ENCODE measurements at places on chromosomes 16 and 17.

DNA sequence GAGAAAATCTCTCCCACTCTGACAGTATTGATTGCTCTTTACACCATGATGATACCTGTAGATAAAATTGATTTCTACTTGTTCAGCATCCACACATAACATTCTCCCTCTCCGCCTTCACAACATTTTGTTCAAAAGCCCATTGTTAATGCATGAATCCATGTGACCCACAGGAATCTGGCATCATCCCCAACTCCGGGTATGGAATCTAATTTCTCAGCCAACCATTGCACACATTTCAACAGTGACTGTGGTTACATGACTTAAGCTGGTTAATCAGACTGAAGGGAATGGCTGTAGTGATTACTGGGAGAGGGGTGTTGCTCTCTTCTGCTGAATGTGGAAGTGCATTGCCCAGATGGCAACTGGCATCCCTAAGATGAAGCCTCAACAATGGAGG is 161.4 kb upstream of the C16orf82 start:
- DNase-seq, result no peak

DNA sequence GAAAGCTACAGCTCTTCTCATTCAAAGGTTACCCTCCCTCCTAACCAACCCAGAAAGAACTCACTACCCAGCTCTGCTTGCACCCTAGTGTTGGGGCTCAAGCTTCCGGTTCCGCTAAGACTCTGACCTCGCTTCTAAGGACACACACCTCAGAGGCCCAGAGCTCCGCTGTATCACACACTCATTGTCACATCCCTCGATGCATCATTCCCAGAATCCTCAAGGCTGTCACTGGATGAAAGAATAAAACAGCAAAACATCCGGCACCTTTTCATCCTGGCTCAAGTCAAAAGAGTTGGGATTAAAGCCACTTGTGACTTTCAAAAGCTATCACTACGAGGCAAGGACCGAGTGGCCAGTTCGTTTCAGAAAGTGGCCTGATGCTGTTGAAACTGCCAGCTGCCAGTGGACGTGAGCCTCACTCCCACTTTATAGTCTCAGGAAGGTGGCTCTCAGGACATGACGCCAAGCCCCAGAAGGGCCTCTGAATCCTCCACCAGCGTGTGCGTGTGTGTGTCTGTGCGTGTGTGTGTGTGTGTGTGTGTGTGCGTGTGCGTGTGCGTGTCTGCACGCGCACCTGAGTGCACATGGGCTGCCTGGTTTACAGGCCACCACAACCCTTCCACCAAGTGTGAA is 29.0 kb downstream of the ZFHX3 start:
- DNase-seq, result no peak

GRCh38 chr16:65278874-65279273 is 157.0 kb upstream of the CDH11 start:
- no peak for DNase-seq

- DNase-seq, result no peak
These were observed 9.0 kb downstream of the NTHL1 start for GRCh38 chr16:2038382-2039231.

- DNase-seq, result no peak
These were observed at the start of gene CHST6 for GRCh38 chr16:75495076-75495674. CHST6 (minus strand) TSS chr16:75495441; CDS start chr16:75479828, 15,613 bp downstream.

GRCh38 chr16:74896389-74897370 is 88.2 kb downstream of the WDR59 start:
- DNase-seq, result peak; percentile 81

Measured in bronchial epithelial cell (primary cell).